Activated CD4-positive, alpha-beta T cell treated with anti-CD3 and anti-CD28 coated beads, Interleukin-2, amount 50 U/mL, for 48 hours (primary cell): ENCODE measurements at places on chromosomes 5 and 9.
A peak's percentile ranks its signal among the peaks of the same experiment; 100 is the strongest.

GRCh38 chr9:80147866-80148265, 576.1 kb downstream of the TLE4 start:
- DNase-seq = no peak

GRCh38 chr9:137367506-137368430, 55.2 kb downstream of the EXD3 start:
- DNase-seq = no peak

- DNase-seq = no peak
These were observed 237.4 kb upstream of the DMAC1 start for GRCh38 chr9:8036914-8037524.

DNA sequence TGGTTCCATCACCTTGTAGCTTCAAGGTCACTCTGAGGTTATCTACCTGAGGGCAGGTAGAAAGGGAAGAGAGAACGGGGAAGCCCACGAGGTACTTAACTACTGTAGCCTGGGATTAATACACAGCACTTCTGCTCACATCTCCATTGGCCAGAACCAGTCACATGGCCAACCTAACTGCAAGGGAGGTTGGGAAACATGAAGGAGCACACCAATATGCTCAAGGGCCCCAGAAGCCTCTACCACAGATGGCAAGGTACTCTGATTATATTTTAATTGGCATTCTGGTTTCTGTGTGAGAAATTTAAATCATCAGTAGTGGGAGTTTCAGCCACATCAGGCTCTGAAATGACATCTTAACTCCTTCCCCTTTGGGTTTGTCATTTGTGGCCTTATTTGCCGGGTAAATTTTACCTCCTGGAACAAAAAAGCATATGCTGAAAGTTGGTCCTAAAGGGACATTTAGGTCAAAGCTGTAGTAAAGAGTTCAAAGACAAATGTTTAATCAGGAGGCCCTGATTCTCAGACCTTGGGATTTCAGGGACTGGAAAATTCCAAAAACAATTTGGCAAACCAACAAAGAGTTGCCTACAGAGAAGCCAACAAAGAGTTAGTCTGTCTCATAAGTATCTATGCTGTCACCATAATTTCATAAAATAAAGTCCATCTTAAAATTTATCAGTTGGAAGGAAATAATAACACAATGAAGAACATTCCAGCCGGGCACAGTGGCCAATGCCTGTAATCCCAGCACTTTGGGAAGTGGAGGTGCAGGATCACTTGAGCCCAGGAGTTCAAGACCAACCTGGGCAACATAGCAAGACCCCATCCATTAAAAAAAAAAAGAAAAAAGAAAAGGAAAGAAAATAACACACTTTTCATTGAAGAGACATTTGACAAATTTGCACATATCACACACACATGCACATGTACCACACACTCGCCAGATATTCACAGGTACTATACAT, 13.8 kb upstream of the MVB12B start:
- DNase-seq = no peak

DNA sequence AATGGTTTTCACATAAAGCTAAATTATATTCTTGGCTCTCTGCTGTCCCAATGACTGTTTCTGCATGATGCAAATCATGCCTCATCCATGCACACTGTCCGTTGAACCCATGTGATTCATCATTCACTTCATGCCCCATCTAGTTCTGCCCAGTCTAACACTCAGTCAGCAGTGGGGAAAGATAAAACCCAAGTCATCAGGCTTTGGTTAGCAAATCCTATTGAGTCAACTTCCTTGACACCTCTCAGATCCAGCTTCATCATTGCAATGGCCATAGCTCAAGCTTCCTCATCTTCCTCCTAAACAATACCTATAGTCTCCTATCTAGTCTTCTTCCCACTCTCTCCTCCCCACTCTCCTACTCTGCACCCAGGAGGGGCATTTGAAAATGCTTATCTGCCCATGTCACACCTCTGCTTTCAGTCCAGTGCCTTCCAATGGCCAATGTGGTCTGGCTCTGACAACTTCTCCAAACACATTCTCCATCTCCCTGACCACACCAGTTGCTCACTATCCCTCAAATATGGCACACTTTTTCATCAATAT, 266.0 kb upstream of the TRIM32 start:
- DNase-seq = no peak

DNA sequence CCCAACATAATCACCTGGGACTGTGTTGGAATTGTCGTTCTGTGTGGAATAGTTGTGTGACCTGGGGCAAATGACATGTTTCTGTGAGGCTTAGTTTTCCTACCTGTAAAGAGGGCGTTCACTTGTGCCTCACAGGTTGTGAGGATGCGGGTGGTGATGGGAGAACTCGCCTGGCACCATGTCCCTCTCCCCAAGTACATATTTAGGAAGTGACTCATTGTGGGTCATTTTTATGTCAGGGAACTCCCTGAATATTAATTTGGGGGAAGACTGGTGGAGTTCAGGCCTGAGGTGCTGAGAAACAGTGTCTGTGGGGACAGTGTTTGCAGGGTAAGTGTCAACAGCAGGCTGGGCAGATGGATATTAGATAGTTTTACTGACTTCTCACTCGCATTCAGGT, 144.7 kb downstream of the KDM4C start:
- no peak for DNase-seq

- no peak for DNase-seq
These were observed 133.2 kb downstream of the CFAP90 start for GRCh38 chr5:7717691-7718090.

- no peak for DNase-seq
These were observed 106.1 kb upstream of the PRRC1 start for GRCh38 chr5:127411381-127411780.

GRCh38 chr5:116013207-116013785, 19.0 kb upstream of the ARL14EPL start:
- DNase-seq = no peak

DNA sequence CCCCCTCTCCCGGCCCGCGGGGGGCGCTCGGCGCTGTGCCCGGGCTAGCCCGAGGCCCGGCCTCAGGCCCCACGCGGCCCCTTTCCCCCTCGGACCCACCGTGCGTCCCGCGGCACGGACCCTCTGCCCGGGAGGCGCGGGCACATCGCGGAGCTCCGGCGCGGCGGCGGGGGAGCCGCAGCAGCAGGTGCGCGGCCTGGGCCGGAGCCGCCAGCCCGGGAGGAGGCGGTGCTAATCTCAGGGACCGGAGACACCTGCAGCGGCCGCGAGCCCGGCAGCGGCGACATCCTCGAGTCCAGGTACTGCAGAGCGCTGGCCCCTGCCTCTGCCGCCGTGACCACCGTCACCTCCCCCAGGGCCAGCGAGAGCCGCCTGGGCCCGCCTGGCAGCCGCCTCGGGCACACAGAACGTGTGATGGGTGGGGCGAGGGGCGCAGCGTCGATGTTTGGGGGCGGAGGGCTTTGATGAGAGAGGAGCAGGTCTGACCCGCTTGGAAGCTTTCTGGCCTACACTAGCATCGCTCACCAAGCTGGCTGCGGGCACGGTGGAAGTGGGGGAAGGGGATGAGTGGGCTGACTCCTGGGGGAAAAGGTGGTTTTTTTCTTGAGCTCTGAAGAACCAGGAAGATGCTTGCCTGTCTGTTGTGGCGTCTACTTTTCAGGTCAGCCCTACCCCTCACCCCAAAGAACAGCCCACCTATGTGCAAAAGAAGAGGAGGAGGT, 524 bp downstream of the CYFIP2 start:
- peak; percentile 63 for DNase-seq

- no peak for DNase-seq
These were observed 450.0 kb downstream of the CCDC171 start for GRCh38 chr9:16002816-16003215.

DNA sequence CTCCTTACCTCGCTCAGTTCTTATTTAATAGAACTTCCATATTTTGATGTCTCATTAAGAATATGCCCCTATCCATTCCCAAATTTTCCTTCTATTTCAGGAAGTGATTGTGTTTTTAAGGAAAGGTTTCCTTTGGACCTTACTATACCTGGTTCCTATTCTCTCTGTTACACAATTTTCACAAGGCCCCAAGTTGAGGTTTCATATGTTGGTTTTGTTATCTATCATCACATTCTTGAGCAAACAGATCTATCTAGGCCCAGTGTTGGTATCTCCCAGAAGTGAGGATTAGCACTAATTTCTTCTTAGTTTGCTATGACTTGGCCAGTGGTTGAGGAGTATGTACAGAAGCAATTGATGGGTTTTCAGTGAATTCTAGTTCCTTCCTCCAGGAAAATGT, 41.5 kb downstream of the ALG2 start:
- DNase-seq = no peak

- DNase-seq = no peak
These were observed 212.0 kb upstream of the KIF2A start for GRCh38 chr5:62093976-62094375.

GRCh38 chr9:123356851-123357742, 1.1 kb downstream of the CRB2 start:
- no peak for DNase-seq

DNA sequence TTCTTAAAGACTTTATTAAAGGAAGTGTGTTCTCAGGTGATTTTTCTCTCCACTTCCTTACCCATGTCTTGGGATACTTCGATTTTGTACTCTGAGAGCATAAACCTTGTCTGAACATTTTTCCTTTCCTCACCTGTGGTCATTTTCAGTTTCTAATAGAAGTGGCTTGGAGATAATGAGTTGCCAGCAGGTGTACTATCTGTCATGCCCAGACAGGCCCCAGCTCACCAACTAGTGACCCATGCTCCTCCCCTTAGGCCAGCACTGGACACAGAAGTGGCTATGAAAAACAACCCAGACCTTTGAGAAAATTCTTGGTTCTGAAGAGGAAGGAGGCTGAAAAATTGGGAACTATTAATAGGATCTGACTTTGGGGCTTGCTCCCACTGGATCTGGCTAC, 49.2 kb upstream of the SMIM32 start:
- DNase-seq = no peak

GRCh38 chr5:173594061-173594460, 22.4 kb downstream of the BOD1 start:
- no peak for DNase-seq

DNA sequence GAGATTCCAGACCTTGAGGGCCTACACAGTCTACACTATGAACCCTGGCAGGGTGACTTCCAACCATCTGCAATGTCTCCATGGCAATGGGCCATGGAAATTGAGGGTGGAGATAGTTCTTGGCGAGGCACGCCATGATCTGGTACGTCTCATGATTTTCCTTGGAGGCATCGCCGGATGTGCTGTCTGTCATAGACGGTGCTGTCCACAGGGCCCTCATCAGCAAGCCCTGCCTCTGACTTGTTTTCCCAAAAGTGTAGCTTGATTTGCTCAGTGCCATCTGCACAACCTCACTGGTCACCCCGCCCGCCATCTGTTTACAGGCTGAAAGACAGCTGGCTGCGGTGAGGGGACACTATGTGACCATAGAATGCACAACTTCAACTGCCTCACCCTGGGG, 73.5 kb downstream of the BOD1 start:
- DNase-seq = no peak

DNA sequence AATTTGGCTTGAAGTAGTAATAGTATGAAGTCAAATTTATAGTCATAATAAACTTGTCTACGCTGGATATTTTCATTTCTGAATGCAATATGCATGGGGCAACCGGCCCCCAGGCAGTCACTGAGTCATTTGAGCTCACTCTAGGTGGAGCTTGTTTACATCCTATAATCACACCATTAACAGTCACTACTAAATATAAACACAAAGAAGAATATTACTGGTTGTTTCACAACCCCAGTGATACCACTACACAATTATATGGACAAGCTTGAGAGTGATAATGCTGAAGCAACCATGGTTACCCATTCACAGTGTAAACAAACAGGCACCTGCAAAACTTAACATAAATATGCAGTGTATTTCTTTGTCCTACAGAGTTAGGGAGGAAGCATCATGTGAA, 68.7 kb downstream of the MARCHF3 start:
- no peak for DNase-seq

DNA sequence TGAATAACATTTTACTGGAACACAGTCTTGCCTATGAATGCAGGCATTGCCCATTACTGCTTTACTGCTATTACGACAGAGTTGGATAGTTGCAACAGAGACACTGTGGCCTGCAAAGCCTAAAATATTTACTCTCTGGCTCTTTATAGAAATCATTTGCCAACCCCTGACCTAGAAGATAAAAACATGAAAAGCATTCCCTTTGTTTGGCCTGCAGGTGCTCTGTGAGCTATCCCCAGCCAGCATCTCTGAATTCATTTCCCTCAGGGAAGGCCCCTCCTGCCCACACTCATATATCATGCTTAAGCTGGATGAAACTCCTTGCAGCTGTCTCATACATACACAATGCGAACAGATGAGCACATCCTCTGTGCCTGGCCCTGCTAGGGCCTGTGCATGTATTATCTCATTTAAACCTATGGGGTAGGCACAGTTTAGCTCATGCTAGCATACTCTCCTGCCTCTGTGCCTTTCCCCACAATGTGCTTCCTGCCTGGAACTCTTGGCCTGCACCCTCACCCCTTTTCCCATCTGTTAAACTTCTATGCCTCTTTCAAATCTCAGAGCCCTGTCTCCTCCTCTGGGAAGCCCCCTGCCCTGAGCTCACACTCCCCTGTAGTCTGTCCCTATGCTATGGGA, 193.1 kb downstream of the PAX5 start:
- no peak for DNase-seq

DNA sequence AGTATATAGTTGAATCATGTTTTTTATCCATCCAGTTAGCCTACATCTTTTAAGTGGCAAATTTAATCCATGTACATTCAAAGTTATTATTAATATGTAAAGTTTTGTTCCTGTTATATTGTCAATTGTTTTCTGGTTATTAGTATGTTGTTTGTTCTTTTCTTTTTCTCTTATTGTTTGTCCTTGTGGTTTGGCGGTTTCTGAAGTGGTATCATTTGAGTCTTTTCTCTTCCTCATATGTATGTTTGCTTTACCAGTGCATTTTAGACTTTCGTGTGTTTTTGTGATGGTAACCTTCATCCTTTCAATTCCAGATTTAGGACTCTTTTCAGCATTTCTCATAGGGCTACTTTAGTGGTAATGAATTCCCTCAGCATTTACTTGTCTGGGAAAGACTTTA, 130.4 kb upstream of the RFX3 start:
- no peak for DNase-seq

DNA sequence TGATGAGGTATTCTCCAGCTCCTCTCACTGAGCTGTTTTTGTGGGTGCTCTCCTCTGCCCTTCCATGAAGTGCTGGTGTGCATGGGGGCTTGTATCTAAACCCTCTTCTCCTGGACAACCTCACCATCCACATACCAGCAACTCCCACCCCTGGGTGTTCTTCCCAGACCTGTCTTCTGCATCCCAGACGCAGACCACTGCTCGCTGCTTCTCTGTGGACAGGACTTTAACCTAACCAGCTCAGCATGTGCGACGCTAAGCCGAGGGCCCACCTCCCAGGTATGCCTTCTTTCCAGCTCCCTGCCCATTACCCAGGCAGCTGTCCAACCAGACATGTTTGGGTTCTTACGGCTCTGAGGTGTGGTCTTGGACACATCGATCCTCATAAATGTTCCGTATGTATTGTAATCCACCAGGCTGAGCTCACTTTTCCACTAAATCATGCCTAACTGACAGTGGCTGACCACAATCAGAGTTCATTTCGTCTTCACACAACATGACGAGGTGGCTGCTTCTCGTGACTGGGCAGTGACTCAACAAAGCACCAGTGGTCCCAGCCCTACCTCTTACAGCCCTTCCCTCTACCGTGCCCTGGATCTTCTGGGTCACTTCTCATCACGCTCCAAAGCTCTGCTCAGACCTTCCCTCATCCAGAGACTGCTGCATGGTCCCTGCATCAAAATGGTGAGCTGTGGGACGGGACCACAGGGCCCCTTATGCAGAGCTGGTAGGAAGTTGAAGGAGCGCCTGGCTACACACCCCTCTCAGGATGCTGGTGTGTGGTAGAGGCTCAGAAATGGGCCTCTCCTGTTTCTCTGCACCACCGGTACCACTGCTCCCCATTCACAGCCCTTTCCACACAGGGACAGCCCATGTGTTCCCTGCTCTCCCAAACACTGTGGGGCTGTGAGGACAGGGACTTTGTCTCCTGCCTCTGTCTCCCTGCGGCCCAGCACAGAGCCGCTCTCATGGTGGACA, 9.6 kb upstream of the PTGES2 start:
- no peak for DNase-seq
